ENCODE measurements at places on chromosomes 4 and X.
A peak's percentile ranks its signal among the peaks of the same experiment; 100 is the strongest.

GRCh38 chr4:150501983-150502382 lies 80.0 kb upstream of the MAB21L2 start:
- DNase-seq: peak; percentile 20

- no peak for DNase-seq
Measured at GRCh38 chr4:122932763-122933162, 10.4 kb upstream of the NUDT6 start.

DNA sequence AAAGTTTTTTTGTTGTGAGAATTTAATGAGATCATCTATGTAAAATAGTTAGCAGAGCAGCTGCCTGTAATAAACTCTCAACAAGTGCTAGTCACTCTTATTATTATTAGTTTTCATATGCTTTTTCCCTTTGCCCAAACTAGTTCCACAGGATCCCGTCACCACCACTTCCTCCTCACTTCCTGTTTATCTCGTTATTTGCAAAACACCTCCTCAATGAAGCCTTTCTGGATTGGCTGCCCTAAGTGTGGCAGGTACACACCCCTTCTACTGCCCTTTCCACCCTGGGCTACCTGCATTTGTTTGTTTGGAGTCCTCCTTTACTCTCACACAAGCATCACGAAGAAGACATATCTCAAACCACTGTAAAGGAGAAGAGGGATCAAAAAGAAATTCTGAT lies 54.4 kb upstream of the KLF3 start:
- no peak for DNase-seq

GRCh38 chrX:15468036-15468435 lies 25.1 kb downstream of the PIR start:
- peak; percentile 58 for DNase-seq

GRCh38 chr4:173426064-173426463 lies 27.1 kb upstream of the SCRG1 start:
- no peak for DNase-seq

GRCh38 chrX:7596822-7597221 lies 246.1 kb upstream of the VCX start:
- DNase-seq: no peak

GRCh38 chrX:48540028-48540375 lies 488 bp downstream of the TBC1D25 start:
- peak; percentile 38 for DNase-seq

GRCh38 chr4:141580523-141580922 lies 55.9 kb upstream of the IL15 start:
- DNase-seq: no peak

- no peak for DNase-seq
Measured at GRCh38 chrX:43176686-43177085, 398.7 kb upstream of the PPP1R2C start.

DNA sequence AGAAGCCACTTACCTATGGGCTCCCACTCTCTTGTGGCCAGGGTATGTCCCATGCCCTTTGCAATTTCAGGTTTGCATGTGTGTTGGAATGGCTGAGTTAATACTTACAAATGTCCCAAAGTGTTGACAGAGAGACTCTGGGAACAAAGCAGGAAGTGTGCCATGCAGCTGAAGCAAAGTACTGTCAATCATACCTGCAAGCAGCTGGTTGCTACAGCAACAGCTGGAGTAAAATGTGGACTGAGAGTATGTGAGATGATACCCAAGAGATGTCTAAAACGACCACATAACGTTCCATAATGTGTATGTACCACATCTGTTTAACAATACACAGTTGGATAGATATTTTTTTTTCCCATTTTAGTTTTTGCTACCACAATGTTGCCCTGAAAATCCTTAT lies 82.8 kb upstream of the CAMK2D start:
- DNase-seq: no peak

- DNase-seq: no peak
Measured at GRCh38 chr4:165928601-165929000, 55.6 kb downstream of the TLL1 start.

GRCh38 chr4:126592088-126592487 lies 1040.7 kb upstream of the INTU start:
- no peak for DNase-seq

DNA sequence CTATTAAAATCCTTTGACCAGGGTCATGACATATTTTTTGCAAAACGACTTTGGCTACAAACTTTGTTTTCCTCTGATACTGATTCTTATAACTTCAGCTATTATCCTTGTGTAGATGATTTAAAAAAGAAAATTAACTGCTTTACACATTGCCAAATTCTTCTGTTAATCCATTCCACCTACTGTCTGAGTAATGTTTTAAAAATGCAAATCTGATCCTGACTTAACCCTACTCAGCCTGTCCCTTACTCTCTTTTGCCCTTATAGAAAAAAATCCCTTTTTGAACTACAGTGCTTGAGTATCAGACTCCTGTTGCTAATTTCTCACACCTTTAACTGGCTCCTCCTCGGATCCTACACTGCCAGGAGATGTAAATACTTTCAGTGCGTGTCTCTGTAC lies 723.1 kb downstream of the ADGRL3 start:
- no peak for DNase-seq

- DNase-seq: peak; percentile 97
Measured at GRCh38 chr4:186029571-186030398, 39.2 kb upstream of the TLR3 start.

DNA sequence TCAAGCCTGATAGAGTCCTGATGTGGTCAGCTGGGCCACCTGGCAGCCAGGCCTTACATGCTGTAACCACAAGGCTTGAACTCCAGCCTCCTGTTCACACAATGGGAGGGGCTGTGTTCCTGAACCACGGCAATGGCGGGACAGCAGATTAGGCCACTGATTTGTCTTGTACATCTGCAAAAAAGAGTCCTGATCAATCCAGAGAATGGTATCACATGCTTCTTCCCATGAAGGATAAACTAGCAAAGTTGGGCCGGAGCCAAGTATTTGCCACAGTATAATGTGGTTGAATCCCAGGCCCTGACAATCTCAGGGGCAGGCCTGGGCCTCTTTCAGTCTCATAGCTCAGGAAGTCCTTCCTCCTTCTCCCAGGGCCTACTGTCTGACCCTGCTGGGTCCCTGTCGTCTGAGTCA lies 2182.5 kb upstream of the AGA start:
- DNase-seq: peak; percentile 15

- DNase-seq: no peak
Measured at GRCh38 chr4:34178476-34178875, 2065.8 kb downstream of the ARAP2 start.

- DNase-seq: no peak
Measured at GRCh38 chr4:109600431-109600830, 40.4 kb downstream of the MCUB start.

GRCh38 chr4:108840426-108840975 lies 77.6 kb upstream of the ETNPPL start:
- DNase-seq: no peak

DNA sequence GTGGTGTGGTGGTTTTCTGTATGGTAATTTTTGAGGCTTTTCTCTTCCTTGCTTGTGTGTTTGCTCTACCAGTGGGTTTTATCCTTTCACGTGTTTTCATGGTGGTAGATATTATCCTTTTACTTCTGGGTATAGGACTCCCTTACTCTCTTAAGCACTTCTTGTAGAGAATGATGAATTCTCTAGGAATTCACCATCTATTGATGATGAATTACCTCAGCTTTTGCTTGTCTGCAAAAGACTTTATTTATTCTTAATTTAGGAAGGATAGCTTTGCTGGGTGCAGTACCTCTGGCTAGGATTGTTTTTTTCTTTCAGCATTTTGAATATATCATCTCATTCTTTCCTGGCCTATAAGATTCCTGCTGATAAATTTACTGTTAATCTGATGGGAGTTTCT lies 415.3 kb downstream of the PDGFC start:
- DNase-seq: no peak

GRCh38 chrX:20499763-20500162 lies 233.1 kb upstream of the RPS6KA3 start:
- no peak for DNase-seq

DNA sequence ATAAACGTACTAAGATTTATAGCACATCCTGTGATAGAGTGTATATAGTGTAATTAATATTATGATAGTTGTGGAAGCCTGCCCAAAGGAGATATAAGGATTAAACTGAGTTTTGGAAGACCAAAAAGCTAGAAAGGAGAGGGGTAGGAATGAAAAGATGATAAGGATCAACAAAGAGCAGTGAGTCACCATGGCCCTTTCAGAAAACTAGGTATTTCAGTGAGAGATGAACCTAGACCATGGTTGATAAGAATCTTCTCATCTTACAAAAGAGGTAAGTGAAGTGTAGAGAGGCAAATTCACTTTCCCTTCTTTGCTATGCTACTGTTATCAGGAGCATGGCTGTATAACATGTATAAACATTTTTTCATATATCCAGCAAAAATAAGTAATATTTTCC lies 133.8 kb upstream of the PLAC1 start:
- no peak for DNase-seq
